A549 treated with RU486 at 1 μM for 4 hours (cell line): ENCODE measurements at places on chromosomes 4 and X. TPM values are rescaled to one million over a fixed set of nuclear protein-coding genes. Genes with fewer than 3 reads are reported as not detected.

NAAA gene
- total RNA-seq: 21.1 to 27.1 TPM (median 22.6 TPM) in 5 replicates

HEPH gene
- total RNA-seq: not detected in 5 replicates

MAMLD1 gene
- 7.9 to 10.4 TPM (median 9.0 TPM) in 5 replicates for total RNA-seq

FGFBP1 gene
- 3.7 to 4.5 TPM (median 4.3 TPM) in 5 replicates for total RNA-seq

UGT2B15 gene
- total RNA-seq: 0.09 to 0.13 TPM in 2 of 5 replicates, not detected in the others

CDX4 gene
- total RNA-seq: not detected in 5 replicates

COL25A1 gene
- total RNA-seq: not detected in 5 replicates

CPLX1 gene
- 0.47 to 0.70 TPM (median 0.51 TPM) in 5 replicates for total RNA-seq

TASL gene
- not detected in 5 replicates for total RNA-seq

WFS1 gene
- 12.5 to 18.5 TPM (median 16.3 TPM) in 5 replicates for total RNA-seq

RTL9 gene
- total RNA-seq: 0.03 to 0.08 TPM (median 0.06 TPM) in 5 replicates

TRIML2 gene
- total RNA-seq: 58.0 to 89.4 TPM (median 61.4 TPM) in 5 replicates

HSFX4 gene
- total RNA-seq: not detected in 5 replicates

CENPVL1 gene
- not detected in 5 replicates for total RNA-seq

MXRA5 gene
- not detected in 5 replicates for total RNA-seq

TTC29 gene
- not detected in 5 replicates for total RNA-seq

LRIT3 gene
- total RNA-seq: 0.05 to 0.10 TPM (median 0.06 TPM) in 3 of 5 replicates, not detected in the others

PRDM5 gene
- 3.3 to 5.8 TPM (median 4.9 TPM) in 5 replicates for total RNA-seq

NAA11 gene
- total RNA-seq: not detected in 5 replicates

CENPVL2 gene
- not detected in 5 replicates for total RNA-seq

SMR3A gene
- not detected in 5 replicates for total RNA-seq

PAK3 gene
- 0.02 to 0.03 TPM in 2 of 5 replicates, not detected in the others for total RNA-seq

HTR2C gene
- total RNA-seq: not detected in 5 replicates

PCDH19 gene
- total RNA-seq: 0.01 to 0.06 TPM (median 0.02 TPM) in 3 of 5 replicates, not detected in the others
